ENCODE measurements at places on chromosomes 3 and 15. TPM values are rescaled to one million over a fixed set of nuclear protein-coding genes. Genes with fewer than 3 reads are reported as not detected.

DNA sequence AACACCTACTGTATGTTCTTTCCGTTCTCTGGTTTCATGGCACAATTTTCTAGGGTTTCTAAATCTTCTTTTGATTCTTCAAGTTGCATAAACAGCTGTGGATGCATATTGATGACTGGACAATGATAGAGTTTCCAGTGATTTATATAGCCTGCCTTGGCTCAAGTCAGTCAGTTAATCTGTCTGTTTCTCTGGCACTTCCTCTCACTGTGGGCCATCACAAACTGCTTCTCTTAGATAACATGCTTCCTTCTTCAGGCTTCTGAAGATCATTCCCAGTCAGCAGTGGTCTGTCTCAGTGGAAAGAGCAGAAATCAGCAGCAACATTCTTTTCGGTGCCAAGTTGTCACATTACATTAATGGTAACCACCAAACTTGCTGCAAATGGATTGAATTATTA lies 207.2 kb downstream of the RYR3 start:
- no peak for DNase-seq

DNA sequence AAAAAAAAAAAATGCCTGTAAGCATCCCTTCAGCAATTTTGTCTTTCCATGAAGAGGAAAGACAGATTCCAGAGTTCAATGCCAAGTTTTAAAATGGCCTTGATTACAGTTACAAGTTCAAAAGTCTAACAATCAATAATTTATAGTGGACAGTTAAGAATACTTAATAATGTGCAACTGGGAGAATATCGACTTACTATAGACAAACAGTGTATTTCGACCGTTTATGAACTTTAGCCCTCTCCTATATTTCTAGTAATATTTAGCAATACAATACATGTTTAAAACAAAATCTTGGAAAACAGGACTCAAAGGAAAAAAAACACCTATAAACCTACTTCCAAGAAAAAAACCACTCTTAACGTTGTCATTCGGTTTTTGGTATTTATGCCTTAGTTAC lies 1.5 kb downstream of the PBRM1 start:
- no peak for DNase-seq

DNA sequence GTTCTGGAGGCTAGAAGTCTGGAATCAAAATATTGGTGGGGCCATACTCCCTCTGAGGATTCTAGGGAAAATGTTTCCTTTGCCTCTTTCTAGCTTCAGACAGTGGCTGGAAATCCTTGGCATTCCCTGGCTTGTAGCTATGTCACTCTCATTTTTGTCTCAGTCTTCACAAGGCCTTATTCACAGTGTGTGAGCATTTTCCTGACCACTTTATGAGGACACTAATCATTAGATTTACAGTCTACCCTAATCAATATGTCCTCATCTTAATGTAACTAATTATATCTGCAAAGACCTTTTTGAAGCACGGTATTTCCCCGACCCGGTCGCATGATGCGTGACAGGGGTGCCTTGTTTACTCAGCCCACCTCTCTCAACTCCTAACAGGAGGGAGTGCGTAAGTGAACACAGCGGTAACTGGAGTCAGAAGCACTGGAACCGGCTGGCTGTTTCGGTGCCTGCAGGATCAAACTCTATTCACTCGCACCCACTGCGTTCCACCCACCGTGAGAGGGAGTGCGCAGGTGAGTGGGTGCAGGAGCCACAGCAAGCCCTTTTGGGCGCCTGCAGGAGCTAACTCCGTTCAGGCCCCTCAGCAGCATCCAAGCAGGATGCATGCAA lies 155.0 kb downstream of the EPHA3 start:
- no peak for DNase-seq

DNA sequence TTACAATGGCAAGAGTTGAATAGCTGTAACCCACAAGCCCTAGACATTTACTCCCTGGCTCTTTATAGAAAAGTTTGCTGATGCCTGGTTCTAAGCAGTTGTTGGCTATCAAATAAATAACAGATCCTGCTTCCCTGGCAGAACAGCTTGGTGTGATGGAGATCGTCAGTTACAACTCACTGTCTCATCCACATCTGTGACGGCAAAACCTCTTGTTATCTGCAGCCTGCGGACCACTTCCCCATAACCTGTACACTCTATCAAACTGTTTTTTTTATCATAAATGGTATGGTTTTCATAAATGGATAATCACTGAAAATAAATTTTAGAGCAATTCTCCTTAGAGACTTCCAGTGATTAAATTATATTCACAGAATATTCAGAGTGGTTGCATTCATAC lies 14.1 kb downstream of the ZDHHC3 start:
- DNase-seq, result no peak

GRCh38 chr15:71880276-71880675 lies 69.9 kb downstream of the NR2E3 start:
- DNase-seq, result no peak

The GOLGA6D gene
- not detected for total RNA-seq

The EPHA3 gene
- total RNA-seq, result not detected

Data from CD8-positive, alpha-beta T cell (primary cell).